ENCODE measurements at places on chromosomes 1 and 21. TPM values are rescaled to one million over a fixed set of nuclear protein-coding genes. Genes with fewer than 3 reads are reported as not detected.

BECN2 gene
- not detected for total RNA-seq

GRCh38 chr1:101119289-101119688, 93.7 kb upstream of the DPH5 start:
- no peaks in the 10 kb centered on the region for H3K4me1 ChIP-seq
- H3K27ac ChIP-seq: no peak overlapping the region
- no peak overlapping the region for H3K4me3 ChIP-seq
- DNase-seq: no peak
- no peaks in the 10 kb centered on the region for H3K27me3 ChIP-seq

NIPAL3 gene
- 23.9 TPM for total RNA-seq

CASZ1 gene
- total RNA-seq: 6.0 TPM

GRCh38 chr1:204108312-204109141, 35.6 kb downstream of the SOX13 start:
- H3K27ac ChIP-seq: peak overlapping the region; percentile 30
- DNase-seq: peak; percentile 63
- no peak overlapping the region for H3K4me3 ChIP-seq
- H3K36me3 ChIP-seq: peaks cover 9% of the 10 kb centered on the region

ACOT11 gene
- 8.8 TPM for total RNA-seq

GRCh38 chr1:172613294-172613693, 45.6 kb upstream of the FASLG start:
- no peaks in the 10 kb centered on the region for H3K4me1 ChIP-seq
- H3K4me3 ChIP-seq: no peak overlapping the region
- DNase-seq: no peak
- H3K27ac ChIP-seq: no peak overlapping the region
- H3K27me3 ChIP-seq: no peaks in the 10 kb centered on the region
- H3K36me3 ChIP-seq: no peaks in the 10 kb centered on the region

C1orf185 gene
- not detected for total RNA-seq

GRCh38 chr1:54284781-54285529, 85.0 kb downstream of the MRPL37 start:
- no peak overlapping the region for H3K27ac ChIP-seq
- no peak overlapping the region for H3K4me3 ChIP-seq
- peaks cover 14% of the 10 kb centered on the region for H3K36me3 ChIP-seq
- no peak for DNase-seq
- peaks cover 46% of the 10 kb centered on the region for H3K4me1 ChIP-seq

GBP4 gene
- 3.3 TPM for total RNA-seq

- DNase-seq: peak; percentile 15
- peak overlapping the region; percentile 77 for H3K4me3 ChIP-seq
- H3K27ac ChIP-seq: peak overlapping the region; percentile 85
- peaks cover 8% of the 10 kb centered on the region for H3K36me3 ChIP-seq
- H3K27me3 ChIP-seq: no peaks in the 10 kb centered on the region
Measured at GRCh38 chr1:224182057-224182865, 779 bp upstream of the DEGS1 start.

DNA sequence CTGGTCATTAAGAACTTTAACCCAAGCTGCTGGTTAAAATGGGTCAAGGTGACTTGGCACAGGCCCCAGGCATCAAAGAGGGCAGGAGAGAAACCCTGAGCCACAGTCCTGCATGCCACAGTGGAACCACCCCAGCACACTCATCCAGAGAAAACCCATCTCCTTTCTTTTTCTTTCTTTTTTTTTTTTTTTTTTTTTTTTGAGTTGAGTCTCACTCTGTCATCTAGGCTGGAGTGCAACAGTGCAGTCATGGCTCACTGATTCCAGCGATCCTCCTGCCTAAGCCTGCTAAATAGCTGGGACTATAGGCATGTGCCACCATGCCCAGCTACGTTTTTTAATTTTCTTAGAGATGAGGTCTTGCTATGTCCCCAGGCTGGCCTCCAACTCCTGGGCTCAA, 109.2 kb upstream of the RAB4A start:
- no peak for DNase-seq
- H3K27me3 ChIP-seq: no peaks in the 10 kb centered on the region
- no peaks in the 10 kb centered on the region for H3K36me3 ChIP-seq
- H3K4me1 ChIP-seq: peaks cover 14% of the 10 kb centered on the region
- H3K4me3 ChIP-seq: no peak overlapping the region
- no peak overlapping the region for H3K27ac ChIP-seq

GRCh38 chr21:38912102-38912629, 106.4 kb downstream of the ETS2 start:
- no peak for DNase-seq
- peaks cover 17% of the 10 kb centered on the region for H3K4me1 ChIP-seq
- no peaks in the 10 kb centered on the region for H3K36me3 ChIP-seq
- no peak overlapping the region for H3K4me3 ChIP-seq

DNA sequence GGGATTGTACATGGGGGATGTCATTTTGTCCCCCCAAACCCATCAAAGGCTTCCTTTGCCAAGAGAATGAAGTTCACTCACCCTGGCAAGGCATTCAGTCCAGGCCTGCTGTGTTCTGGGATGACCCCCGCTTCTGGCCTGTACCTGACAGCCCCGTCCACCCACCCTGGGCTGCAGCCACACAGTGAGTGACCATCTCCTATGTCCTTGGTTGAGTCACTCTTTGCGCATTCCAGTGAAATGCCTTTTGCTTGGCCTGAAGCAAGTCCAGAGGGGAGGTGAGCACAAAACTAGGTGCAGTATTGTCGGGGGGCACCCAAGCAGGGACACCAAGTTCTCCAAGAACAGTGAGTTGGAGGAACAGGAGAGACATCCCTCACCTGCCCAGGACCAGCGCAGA, 10.2 kb downstream of the TMPRSS3 start:
- no peak overlapping the region for H3K27ac ChIP-seq
- H3K27me3 ChIP-seq: no peaks in the 10 kb centered on the region
- H3K4me1 ChIP-seq: peaks cover 9% of the 10 kb centered on the region
- DNase-seq: no peak
